ENCODE measurements at places on chromosomes 2 and 18.

- peak; percentile 42 for DNase-seq
Measured at GRCh38 chr2:224366267-224366844, 35.6 kb downstream of the FAM124B start.

DNA sequence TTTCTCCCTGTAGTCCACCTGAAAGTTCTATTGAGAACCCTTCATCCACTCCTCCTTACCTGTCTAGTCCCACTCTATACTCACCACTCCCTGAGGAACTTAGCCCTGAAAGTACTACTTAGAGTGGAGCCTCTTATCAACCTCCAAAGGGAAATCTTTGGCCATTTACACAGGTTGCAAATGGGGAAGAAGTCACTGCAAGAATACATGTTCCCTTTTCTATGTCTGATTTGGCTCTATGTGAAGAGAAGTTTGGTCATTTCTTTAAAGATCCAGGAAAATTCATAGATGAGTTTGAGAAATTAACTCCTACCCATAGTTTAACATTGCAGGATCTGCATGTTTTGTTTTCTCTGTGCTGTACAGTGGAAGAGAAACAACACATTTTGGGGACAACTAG, 22.9 kb upstream of the MGAT4A start:
- DNase-seq: no peak

GRCh38 chr2:68426848-68427579, 40.1 kb downstream of the FBXO48 start:
- DNase-seq: no peak

DNA sequence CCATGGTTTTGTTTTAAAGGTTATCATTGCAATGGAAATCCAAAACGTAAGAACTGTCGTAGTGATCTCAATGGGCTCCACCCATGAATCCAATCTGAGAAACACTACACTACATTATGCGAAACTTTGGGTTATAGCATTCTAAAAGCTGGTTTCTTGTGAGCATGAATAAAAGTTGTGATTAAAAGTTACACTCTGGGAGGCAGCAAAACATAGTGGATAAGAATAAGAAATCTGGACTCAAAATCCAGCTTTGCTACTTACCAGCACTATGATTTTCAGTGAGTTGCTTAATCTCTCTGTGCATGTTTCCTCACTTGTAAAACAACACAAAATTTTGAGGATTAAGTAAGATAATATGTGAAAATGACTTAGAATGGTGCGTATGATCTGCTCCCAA, 25.7 kb upstream of the THOC1 start:
- DNase-seq: no peak

- no peak for DNase-seq
Measured at GRCh38 chr18:57885931-57886330, 82.8 kb upstream of the ATP8B1 start.
